GM12864 (cell line): ENCODE measurements at places on chromosomes 13 and 19.

GRCh38 chr19:18418483-18419194 is 559 bp upstream of the SSBP4 start:
- no peak for DNase-seq

- DNase-seq, result peak; percentile 95
Observed at GRCh38 chr13:41019011-41019487, at the start of gene ELF1. TSS of gene ELF1 (minus strand) at chr13:41019316. CDS start at chr13:40982054, 37,262 bp downstream.

GRCh38 chr19:3743486-3743885 is 18.0 kb downstream of the APBA3 start:
- DNase-seq, result no peak

GRCh38 chr13:67277581-67277980 is 47.4 kb upstream of the PCDH9 start:
- no peak for DNase-seq

DNA sequence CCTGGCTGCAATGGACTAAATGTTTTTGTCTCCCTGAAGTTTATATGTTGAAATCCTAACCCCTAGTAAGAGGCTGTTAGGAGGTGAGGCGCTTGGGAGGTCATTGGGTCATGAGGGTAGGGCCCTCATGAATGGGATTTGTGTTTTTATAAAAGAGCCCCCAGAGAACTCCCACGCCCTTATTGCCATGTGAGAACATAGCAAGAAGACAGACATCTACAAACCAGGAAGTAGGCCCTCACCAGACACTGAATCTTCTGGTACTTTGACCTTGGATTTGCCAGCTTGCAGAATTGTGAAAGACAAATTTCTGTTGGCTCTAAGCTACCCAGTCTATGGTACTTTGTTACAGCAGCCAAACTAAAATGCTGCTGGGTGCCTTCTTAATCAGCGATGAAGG is 96.1 kb upstream of the SPATA13 start:
- no peak for DNase-seq

- no peak for DNase-seq
Observed at GRCh38 chr19:13083627-13084026, 19.0 kb downstream of the LYL1 start.

GRCh38 chr13:75766636-75767035 is 130.5 kb downstream of the LMO7 start:
- DNase-seq, result no peak

- no peak for DNase-seq
Observed at GRCh38 chr13:19810996-19811881, 28.5 kb upstream of the PSPC1 start.

- DNase-seq, result no peak
Observed at GRCh38 chr13:80360453-80360800, 19.5 kb upstream of the SPRY2 start.

DNA sequence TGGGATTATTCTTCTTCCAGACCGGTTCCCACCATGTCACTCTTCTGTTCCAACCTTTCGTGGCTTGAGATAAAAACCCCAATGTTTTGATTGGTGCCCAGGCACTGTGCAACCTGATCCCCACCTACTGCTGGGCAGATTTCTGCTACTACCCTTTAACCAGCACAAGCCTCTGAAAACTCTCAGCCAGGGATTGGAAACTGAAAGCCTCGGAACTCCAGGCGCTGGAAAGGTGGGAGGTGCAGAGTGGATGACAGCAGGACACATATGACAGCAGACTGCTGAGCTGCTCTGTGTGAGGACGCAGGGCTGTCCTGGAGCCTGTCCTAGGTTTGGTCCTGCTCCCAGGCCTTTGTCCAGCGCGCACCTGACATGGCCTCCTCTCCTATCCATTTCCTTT is 68.5 kb upstream of the GTF3A start:
- DNase-seq, result no peak

- no peak for DNase-seq
Observed at GRCh38 chr19:30784850-30785457, 412.8 kb downstream of the ZNF536 start.

- DNase-seq, result no peak
Observed at GRCh38 chr19:5154799-5155426, 185.7 kb downstream of the PTPRS start.

GRCh38 chr13:30832845-30833332 is 73.2 kb upstream of the MEDAG start:
- no peak for DNase-seq

- DNase-seq, result no peak
Observed at GRCh38 chr13:82436099-82436585, 1446.1 kb downstream of the SLITRK1 start.

DNA sequence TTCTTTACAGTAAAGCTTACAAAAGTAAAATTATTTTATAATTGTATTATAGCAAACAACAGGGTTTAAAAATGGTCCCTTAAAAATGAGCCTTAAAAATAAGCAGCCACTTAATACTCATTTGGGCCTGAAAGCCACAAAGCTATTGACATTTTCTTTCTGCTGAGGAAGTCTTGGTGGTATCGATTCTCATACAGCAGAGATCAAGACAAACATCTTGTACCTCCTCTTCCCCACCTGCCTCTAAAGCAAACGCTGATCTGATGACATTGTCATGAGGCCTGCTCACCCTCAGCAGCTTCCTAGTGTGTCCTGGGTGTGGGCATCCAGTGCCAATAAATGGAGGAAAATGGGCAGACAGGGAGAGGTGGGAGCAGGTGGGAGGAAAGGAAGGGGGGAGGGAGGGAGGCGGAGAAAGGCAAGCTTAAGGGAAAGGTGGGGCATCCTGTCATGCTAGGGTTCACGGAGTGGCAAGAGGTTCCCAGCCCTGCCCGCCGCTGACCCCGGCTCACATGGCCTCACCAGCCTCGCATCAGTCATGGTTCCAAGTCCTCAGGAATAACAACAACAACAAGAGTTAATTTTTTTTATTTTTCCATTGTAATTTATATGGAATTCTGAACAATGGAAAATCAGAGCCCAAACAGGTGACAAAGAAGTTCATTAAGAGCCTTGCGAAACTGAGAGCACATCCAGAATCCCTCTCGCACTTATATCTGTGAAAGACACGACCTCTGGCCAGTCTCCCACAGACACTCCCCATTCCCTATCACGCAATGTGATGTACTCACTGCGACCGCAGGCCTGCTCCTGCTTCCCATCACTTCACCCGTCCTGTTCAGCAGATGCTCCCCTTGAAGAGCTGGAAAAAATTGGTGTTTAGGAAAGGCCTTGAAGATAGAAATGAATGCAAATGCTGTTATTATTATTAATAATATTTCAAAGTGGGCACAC is 15.1 kb upstream of the ATP11A start:
- DNase-seq, result no peak

DNA sequence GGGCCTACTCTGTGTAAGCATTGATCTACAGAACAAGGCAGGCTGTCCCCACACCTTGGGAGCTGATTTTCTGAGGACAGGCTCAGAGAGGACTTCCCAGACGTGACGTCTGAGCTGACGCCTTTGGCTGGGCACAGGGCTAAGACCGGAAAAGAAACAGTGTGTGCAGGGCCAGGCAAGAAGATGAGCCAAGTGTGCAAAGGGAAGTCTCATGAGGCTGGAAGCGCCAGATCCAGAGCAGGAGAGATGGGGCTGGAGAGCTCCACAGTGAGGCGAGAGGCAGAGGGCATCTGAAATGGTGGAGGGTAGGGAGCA is 12.7 kb downstream of the IGLON5 start:
- DNase-seq, result no peak

DNA sequence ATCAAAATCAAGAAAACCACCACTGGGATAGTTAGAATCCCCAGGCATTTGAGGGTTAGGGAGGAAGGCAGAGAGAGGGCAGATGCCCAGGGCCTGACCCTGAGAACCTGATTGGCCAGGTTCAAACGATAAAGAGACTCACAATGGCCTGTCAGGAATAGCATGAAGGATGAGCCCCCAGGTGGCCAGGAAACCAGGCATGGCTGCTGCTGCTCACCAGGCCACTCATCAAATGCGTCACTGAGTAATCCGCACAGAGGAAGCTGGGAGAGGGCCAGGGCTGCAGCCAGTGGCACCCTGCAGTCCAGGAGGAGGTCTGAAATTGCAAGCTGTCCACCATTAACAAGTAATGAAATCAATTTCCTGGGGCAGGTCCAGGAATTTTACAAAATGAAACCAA is 111.3 kb downstream of the KATNAL1 start:
- no peak for DNase-seq

GRCh38 chr19:6073858-6074708 is 36.2 kb downstream of the RFX2 start:
- no peak for DNase-seq

DNA sequence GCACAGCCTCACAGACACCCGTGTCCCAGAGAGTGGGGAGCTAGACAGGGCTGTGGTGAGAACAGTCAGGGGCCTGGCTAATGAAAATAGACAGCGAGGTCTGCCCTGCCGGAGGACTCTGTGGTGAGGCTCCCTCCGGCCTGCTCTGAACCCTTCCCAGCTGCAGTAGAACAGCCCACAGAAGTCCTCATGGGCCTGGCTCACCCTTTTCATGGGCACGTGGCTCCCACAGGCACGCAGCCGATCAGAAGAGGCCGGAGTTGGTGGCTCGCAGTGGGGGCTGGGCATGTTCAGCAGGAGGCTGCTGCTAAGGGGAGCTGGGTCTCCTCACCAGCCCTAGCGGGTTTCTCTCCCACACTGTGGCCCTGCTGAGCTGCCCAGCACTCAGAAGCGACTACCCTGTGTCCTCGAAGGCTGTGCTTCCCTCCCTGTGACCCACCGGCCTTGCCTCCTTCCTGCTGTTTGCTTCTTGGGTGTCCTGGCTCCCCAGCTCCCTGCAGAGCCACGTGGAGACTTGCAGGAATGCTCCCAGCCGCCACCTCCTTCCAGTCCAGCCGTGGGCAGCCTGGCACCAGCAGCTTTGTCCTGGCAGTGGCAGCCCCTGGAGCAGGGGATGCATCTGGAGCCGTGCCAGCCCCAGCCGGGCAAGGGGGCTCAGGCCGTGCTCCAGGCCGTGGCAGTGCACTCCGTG is 138.7 kb downstream of the KDM4B start:
- DNase-seq, result no peak

- DNase-seq, result no peak
Observed at GRCh38 chr13:42125046-42125445, 76.6 kb downstream of the DGKH start.

- DNase-seq, result no peak
Observed at GRCh38 chr13:39670445-39670844, 15.0 kb downstream of the COG6 start.

GRCh38 chr19:5515737-5516136 is 52.0 kb downstream of the TINCR start:
- no peak for DNase-seq

GRCh38 chr19:4046946-4047683 is 19.6 kb downstream of the ZBTB7A start:
- DNase-seq, result no peak

DNA sequence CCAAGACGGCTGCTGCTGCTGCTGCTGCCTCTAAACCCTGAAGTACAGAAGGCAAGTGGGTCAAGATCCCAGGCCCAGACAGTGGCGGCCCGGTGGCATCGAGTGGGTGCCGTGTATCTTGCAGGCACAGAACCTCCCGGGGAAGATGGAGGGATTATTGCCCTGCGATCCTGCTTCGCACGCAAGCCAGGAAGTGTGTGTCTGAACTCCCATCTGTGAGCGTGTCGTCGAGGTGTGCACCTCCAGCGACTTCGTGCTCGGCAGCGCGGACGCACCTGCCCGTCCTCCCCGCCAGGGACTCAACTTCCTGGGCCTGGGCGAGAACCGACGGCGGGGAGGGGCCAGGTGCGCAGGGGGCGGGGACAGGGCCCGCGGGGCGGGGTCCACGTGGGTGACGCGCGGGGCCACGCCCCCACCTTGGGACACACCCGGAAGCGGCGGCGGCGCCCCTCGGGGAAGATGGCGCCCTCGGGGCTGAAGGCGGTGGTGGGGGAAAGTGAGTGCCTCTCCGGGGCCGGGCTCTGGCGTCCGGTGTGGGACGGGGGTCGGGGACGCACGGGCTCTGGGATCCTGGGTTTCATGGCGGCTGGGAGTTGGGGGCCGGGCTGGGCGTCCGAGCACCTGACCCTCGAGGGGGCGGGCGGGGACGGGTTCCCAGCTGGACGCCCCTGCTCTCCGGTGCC is at the start of gene STXBP2:
TSS of gene STXBP2 (plus strand) at position 420 of the 683 bp plus-strand sequence. CDS start at position 460, 40 bp downstream.
- peak; percentile 49 for DNase-seq

DNA sequence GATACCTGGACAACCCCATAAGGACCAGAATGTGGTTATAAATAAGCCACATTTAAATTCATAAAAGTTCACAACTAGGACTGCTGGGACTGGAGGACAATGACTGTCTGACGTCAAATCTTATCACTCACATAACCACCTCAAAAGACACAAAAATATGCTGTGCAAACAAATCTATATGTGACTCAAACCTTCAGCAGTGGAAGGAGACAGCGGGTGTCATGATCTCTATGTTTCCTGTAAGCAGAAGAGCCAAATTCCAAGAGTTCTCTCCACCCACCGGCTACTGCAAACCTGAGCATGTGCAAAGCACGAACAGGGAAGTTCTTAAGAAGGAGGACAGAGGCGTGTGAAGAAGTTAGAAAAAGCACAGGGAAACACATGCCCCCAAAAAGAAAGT is 113.2 kb downstream of the MYCBP2 start:
- no peak for DNase-seq

- DNase-seq, result no peak
Observed at GRCh38 chr13:42369071-42369797, 97.3 kb downstream of the AKAP11 start.

DNA sequence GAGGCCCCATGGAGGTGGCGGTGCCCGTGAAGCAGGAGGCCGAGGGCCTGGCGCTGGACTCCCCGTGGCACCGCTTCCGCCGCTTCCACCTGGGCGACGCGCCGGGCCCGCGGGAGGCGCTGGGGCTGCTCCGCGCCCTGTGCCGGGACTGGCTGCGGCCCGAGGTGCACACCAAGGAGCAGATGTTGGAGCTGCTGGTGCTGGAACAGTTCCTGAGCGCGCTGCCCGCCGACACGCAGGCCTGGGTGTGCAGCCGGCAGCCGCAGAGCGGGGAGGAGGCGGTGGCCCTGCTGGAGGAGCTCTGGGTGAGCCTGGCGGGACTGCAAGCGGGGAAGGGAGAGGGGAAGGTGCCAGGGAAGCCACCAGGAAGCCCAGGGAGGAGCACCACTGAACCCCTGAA is 5.8 kb downstream of the ZNF444 start:
- DNase-seq, result no peak

DNA sequence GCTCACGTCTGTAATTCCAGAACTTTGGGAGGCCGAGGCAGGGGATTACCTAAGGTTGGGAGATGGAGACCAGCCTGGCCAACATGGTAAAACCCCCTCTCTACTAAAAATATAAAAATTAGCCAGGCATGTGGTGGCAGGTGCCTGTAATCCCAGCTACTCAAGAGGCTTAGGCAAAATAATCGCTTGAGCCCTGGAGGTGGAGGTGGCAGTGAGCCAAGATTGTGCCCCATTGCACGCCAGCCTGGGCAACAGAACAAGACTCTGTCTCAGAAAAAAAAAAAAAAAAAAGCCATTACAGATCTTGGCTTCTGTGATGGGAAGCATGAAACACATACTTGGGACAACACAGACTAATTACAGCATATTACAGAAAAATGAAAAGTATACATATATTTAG is 1404.5 kb upstream of the SPRY2 start:
- DNase-seq, result no peak

DNA sequence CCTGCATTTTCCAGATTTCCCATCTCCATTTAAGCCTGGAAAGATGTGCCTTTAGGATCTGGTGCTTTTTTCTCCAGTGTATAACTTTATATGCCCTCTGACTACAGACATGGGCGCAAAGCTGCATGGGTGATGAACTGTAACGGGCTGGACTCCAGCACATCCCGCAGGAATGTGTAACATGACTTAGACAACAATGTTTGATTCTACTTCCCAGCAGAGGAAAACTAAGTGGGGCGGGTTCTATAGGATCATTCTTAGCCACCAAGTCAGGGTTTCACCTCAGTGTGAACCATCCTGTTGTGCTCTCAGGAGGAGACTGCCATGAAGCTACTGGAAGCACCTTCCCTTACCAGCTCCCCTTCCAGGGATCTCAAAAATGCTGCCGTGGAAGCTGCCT is 93.2 kb upstream of the SERP2 start:
- no peak for DNase-seq

GRCh38 chr13:50075619-50076097 is 60.4 kb downstream of the KCNRG start:
- DNase-seq, result no peak
